ENCODE measurements at places on chromosomes 7 and 10.

GRCh38 chr7:88331322-88331721, 24.6 kb upstream of the STEAP4 start:
- no peak for DNase-seq

GRCh38 chr7:158863611-158864506, 7.5 kb downstream of the DYNC2I1 start:
- DNase-seq = peak; percentile 30

- DNase-seq = no peak
Observed at GRCh38 chr7:41238851-41239331, 464.0 kb downstream of the INHBA start.

- DNase-seq = no peak
Observed at GRCh38 chr7:77575187-77575586, 38.1 kb downstream of the PTPN12 start.

GRCh38 chr10:7378602-7379403, 32.0 kb downstream of the SFMBT2 start:
- DNase-seq = no peak

GRCh38 chr7:148567524-148567923, 23.0 kb upstream of the C7orf33 start:
- no peak for DNase-seq

GRCh38 chr7:105268511-105269392, 120.0 kb downstream of the SRPK2 start:
- DNase-seq = no peak

- DNase-seq = no peak
Observed at GRCh38 chr10:114925587-114926586, 12.1 kb upstream of the TRUB1 start.

- DNase-seq = no peak
Observed at GRCh38 chr10:12427276-12427675, 77.9 kb downstream of the CAMK1D start.

- no peak for DNase-seq
Observed at GRCh38 chr10:120713573-120714205, 137.5 kb upstream of the WDR11 start.

DNA sequence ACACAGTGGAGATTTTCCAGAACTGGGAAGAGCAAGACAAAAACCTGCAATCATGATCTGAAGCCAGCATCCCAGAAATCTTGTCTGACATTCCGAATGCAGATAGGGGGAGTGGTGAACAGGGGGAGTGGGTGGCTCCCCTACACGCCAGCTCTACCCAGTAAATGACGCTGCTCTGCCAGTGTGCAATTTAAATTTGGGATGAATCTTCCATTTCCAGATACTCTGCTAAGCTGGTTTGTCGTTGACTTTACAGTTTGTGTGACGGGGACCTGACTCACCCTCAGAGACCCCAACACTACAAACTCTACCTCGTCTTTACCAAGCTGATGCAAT, 68.7 kb upstream of the CAMK2B start:
- DNase-seq = no peak
